ENCODE measurements at places on chromosomes 7 and 10.

DNA sequence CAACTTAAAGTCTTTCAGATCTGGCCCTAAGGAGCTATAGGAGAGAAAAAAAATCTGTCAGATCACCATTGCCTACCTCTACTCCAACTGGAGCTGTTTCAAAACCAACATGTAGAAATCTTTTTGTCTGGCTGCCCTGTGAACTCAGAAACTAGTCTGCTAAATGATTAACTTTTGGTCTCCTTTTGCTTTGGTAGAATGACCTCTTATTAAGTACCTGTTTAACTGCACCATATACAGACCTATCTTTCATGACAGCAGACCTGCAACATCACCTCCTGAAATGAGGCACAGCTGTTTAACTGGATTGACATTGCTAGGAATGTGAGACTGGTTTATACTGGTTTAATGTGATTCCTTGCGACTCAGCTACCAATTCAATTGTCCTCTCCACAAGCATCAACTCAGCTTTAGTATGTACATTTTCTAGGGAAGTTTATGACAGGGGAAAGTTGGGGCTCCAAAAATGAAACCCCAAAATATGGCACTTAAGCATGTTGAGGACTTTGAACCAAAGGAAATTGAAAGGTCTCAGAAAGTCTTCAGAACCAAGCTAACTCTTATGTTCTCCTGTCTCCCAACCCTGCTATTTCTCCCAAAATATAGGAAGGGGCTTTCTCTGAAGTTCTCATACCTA lies 1.8 kb downstream of the CYP3A43 start:
- no peak for DNase-seq

DNA sequence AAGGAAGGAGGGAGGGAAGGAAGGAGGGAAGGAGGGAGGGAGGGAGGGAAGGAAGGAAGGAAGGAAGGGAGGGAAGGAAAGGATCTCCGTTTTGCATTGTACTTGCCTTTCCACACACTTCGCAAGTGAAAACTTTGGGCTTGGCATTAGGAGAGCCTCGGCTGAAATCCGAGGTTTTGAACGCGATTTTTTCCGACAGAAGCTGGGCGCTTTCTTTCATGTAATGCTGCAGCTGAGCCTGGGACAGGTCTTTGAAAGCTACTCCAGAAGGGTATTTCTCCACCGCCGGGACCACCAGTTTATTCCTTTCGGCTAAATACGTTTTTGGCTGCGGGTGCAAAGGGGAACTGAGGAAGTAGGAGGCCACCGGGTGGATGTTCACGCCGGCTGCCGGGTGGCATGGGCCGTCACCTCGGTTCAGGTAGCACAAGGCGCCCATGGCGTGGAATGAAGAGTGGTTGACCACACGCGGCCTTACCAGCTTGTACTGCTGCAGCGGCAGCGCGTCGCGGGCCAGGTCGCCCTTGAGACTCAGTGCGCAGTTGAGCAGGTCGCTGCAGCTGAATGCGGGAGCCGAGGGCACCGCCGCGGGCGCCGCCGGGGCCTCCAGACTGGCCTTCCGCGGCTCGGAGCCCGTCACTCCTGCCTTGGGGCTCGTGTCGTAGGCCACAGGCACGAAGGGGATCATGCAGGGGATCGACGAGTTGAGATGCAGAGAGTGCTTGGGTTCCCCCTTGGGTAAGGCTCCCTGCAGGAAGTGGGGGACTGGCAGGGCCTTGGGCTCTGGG lies 825 bp downstream of the FEZF1 start:
- no peak for DNase-seq

DNA sequence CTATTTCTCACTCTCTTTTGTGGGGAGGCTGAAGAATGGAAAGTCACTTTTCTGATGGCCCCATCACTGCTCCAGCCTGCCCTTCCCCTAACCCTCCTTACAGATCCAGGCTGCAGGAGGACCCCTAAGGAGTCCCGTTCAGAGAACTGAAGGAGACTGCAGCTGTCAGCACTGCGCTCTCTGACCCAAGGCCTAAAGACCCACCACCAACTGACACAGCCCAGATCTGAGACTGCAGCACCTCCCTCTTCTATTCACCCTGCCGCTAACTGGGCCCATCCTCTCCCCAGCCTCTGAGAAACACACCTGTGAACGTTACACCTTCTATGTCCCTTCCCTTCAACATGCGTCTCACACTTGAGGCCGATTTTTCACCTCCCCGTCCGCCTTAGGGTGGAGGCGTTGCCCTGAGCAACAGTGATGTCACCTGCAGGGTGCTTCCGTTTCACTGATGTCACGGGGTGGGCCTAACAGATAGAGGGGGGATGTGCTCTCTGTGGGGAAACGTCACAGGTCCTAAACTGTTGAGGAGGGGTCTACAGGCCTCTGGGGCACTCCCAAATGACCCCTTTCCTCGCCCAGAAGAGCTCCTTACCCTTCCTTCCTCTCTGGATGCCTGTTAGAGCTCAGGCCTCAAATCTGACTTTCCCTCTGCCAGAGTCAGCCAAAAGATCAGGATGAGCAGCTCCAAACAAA lies 5.1 kb downstream of the ITPRIP start:
- DNase-seq, result peak; percentile 41

DNA sequence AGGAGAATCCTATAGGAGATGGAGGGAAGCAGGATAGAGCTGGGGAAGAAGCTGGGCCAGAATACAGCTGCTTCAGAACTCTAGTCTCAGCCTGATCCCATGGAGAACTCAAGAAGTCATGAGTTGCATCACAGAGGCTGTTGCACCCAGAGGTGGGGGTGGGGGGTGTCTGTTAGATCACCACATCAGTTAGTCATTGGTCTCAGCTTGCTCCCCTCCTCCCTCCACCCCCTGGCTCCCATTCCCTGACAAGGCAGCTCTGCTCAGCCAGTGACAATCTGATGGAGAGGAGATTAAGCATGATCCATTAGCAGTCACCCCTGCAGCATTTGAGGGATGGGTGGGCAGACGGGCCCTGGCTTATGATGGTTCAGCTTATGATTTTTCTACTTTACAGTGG lies 58.4 kb upstream of the FGL2 start:
- DNase-seq, result no peak

GRCh38 chr10:7315906-7316305 lies 94.9 kb downstream of the SFMBT2 start:
- no peak for DNase-seq

DNA sequence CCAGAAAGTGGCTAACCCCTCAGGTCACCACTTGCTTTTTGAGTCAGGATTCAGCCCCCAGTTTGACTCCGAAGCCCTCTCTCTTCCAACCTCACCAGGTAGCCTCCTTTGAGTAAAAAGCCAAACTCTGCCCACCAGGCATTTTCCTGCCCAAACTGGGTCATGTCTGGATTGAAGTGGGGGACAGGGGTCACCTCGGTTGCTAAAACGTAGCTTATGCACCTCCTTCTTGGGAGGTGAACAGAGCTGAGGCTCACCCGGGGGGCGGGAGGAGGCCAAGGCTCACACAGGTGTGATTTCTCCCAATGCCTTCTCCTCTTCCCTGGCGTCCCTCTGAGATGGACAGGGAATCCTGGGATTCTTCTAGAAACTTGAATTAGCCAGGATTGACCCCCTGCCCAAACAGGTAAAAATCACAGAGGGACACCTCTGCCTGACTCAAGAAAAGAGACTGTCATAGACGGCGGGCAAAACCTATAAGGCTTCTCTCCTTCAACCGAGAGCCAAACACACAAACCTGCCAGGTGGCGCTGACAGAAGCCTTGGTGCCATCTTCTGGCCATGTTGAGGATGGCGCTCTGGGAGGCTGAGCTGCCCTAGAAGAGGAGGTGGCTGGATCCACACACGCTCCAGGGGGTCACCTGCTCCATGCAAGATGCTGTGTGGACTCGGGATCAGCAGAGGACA lies 51.6 kb downstream of the PRLHR start:
- peak; percentile 23 for DNase-seq

DNA sequence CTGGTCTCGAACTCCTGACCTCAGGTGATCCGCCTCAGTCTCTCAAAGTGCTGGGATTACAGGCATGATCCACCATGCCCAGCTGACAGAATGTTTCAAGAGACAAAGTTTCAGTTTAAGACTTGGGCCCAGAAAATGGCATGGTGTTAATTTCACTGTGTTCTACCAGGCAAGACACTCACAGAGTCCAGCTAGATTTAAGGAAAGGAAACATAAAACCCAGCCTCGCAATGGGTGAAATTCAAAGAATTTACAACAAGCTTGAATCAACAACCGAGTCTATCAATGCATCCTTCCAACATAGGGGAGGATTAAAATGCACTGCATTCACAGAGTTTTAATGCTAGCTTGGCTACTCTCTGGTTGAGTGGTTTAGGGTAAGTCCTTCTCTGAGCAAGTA lies 764.0 kb downstream of the XPNPEP1 start:
- DNase-seq, result no peak

DNA sequence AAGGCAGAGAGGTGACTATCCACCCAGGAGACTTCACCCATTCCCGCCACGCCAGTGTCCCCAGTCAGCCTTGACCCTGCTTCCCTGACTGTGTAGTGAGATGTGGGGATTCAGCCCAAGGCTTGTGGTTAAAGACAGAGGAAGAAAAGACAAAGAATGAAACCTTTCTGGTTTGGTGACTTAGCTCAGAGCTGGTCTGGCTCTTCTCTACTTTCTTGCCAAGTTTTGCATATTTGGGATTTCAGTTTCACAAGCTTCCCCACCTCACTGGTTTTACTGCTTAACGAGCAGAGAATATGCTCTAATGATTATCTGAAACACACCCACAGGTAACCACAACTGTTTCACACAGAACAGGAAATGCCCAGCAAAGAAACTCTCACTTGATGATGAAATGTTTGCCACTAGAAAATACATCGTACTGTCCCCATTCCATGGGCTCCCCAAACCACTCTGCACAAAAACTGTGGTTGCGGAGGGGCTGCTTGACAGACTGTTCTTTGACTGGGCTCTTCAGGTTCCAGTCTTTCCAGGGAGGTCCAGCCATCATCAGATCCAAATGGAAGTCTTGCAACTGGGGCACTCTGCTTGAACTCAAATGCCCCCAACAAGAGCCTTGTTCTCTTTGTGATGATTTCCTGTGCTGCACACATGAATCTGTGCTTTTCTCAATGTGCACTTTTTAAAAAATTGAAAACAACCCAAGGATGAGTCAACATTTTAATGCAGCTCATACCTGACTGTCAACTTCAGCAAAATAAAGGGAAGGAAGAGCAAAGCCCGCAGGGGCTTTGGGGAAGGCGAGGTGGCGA lies 95.5 kb downstream of the CTBP2 start:
- DNase-seq, result peak; percentile 25

GRCh38 chr10:102413806-102414561 lies 4.6 kb downstream of the PSD start:
- no peak for DNase-seq

GRCh38 chr7:30168835-30169573 lies 34.2 kb downstream of the MTURN start:
- no peak for DNase-seq

DNA sequence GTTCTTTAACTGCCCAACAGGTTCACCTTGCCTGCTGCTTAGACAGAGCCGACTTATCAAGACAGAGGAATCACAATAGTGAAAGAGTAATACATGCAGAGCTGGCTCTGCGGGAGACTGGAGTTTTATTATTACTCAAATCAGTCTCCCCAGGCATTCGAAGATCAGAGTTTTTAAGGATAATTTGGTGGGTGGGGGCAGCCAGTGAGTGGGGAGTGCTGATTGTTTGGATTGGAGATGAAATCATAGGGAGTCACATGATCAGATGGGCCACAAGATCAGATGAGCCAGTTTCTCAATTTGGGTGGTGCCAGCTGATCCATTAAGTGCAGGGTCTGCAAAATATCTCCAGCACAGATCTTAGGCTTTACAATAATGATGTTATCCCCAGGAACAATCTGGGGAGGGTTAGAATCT lies 131.3 kb downstream of the AKR1D1 start:
- DNase-seq, result no peak

DNA sequence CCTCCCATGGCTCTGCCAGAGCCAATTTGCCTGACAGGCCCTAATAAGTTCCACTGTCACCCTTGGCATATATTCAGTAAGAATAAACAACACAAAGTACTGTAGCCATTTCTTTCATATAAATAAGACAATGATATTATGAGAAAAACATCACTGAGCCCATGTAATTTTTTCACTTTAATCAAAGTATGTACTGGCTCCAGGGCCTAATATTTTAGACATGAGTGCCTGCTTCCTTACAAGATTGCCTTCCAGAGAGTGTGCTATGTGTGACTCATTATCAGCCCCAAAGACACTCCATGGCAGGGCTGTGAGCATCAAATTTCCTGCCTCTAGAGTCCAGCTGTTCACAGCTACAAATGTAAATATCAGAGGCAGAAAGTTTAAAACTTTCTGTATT lies 297.6 kb downstream of the LHFPL3 start:
- DNase-seq, result no peak

GRCh38 chr7:51344406-51345138 lies 28.0 kb upstream of the COBL start:
- no peak for DNase-seq

DNA sequence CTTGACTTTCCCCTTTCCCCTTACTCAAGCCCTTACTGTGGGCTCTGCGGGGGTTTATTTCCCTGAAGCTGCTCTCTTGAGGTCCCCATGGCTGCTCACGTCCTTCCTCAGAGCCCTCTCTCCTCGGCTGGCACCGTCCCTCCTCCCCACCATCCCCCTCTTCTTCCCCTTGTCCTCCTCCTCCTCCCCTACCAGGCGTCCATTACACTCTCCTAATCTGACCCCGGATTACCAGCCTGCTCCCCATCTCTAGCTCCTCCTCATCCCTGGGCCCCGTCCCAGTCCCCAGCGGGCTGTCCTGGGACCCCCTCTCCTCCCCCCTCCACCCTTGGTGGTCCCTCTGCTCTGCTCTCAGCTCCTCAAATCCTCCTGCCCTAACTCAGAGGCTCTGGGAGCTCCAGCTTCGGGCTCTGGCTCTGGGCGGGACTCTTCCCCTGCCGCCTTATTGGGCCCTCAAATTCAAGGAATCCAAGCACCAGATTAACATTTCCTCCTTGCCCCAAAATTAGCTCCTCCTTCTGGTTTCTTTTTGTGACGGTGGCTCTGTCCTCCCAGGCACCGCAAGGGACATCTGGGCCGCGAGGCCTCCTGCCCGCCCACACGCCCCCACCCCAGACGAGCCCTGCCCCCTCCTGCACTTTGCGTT lies 48.5 kb upstream of the LEP start:
- no peak for DNase-seq

- DNase-seq, result no peak
These were observed 12.2 kb upstream of the NMT2 start for GRCh38 chr10:15180736-15181135.

DNA sequence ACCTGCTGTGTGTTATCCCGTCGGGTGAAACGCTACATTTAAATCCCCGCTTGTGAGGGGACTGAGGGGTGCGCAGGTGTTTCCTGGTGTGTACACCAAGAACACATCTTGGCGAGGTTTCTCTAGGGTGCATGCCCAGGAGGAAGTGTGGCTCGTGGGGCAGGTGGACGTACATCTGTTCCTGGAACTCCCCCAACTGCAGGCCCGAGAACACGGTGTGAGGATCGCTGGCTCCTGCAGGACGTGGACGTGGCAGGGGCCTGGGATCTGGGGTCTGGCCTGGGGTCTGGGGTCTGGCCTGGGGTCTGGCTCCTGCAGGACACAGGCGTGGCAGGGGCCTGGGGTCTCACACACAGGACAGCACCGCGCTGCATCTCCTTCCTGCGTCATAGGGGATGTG lies 10.1 kb downstream of the KNDC1 start:
- DNase-seq, result no peak
